ENCODE measurements at places on chromosomes 13 and 19. TPM values are rescaled to one million over a fixed set of nuclear protein-coding genes. Genes with fewer than 3 reads are reported as not detected.
A peak's percentile ranks its signal among the peaks of the same experiment; 100 is the strongest.

DNA sequence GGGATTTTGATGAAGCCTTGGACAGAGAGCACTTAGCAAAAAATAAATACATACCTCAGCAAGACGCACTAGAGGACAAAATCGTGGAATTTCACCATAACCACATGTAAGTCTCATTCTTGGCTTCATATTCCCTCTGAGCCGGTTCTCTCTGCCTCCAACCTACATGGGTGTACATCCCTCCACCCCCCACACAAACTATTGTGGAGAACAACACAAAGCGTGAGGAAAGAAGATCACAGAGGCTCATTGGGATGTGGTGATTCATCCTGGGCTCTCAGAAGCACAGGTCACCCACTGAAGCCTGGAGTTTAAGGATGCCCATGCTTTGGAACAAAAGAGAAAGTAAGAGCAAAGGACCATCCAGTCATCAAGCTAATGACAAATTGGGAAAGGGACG, 192.2 kb downstream of the STK24 start:
- DNase-seq = no peak

CEACAM4 gene
- total RNA-seq = not detected

DNA sequence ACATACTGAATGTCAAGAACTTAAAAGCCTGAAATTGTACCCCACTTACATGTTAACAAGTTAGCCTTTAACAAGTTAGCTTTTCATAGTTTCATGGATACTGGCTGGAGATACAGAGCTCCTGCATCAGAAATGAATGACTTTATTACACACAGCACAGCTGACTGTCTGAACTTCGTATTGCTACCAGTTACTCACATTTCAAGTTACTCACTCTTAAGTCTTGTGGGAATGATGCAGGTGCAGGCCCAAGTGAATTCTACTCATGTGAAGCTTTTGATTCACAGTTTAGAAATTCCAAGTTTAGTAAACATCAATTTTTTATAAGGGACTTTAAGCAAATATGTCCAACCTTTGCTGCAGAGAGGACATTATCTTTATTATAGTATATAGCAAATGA, 762.2 kb upstream of the PRR20A start:
- DNase-seq = no peak

DNA sequence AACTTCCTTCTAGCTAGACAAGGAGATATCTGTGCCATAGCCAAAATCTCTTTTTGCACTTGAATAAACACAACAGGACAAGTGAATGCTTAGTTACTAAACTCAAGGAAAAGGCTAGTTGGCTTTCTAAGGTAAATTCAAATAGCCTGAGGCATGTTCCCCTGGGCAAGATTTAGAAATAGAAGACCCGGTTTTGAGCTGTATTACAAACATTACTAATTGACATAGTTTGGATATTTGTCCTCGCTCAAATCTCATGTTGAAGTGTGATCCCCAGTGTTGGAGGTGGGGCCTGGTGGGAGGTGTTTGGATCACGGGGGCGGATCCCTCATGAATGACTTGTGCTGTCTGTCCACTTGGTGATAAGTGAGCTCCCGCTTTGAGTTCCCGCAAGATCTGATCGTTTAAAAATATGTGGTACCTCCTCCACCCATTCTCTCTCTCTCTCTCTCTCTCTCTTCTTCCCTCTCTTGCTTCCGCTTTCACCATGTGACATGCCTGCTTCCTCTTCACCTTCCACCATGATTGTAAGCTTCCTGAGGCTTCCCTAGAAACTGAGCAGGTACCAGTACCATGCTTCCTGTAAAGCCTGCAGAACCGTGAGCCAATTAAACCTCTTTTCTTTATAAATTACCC, 3.9 kb upstream of the KBTBD6 start:
- DNase-seq = no peak

- DNase-seq = no peak
These were observed 58.7 kb downstream of the RNF17 start for GRCh38 chr13:24822640-24823039.

GRCh38 chr19:18699403-18700054, 16.0 kb downstream of the CRTC1 start:
- no peak for DNase-seq

GRCh38 chr19:35885225-35885738, 15.1 kb downstream of the NFKBID start:
- DNase-seq = no peak

GRCh38 chr13:48783181-48783630, 129.5 kb downstream of the CYSLTR2 start:
- no peak for DNase-seq

- no peak for DNase-seq
These were observed 21.4 kb upstream of the LILRA2 start for GRCh38 chr19:54551950-54552912.

DNA sequence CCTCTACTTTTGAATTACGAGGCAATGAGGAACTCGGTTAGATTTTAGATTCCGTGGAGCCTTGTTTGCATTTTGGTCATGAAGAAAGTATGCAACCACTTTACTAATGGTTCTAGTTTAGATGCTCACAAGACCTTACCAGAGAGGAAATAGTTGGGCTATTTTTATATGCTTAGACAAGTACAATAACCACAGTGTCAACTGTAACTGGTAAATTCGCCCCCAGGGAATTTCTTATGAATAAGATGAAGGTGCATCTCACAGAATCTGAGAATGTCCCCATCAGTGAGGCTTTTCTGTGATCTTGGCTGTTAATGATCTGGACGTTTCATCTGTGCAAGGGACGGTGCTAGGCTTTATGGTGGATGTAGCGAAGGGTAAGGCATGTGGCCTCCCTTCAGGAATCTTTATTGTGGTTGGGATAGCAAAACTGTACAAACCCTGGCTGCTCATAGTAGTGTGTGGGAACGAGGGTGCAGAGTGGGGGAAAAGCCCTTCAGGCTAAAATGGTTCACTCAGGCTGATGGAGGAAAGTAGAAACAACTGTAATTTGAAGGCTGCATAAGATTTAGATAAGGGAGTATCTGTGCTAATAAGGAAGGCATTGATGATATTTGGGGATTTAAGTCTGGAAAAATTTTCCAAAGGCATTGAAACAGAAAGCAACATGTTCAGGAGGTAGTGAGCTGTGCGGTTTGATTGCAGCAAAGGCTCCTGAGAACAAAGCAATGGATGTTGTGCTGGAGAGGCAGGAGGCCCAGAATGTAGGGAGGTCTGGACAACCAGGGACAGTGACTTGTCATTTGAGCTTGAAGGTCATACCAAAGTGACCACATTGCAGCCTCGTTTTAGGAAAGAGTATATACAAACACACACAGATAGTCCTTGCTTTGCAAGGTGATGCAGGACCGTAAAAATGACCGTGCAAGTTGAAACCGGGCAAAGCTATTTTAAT, 28.4 kb downstream of the UBAC2 start:
- DNase-seq = no peak

DNA sequence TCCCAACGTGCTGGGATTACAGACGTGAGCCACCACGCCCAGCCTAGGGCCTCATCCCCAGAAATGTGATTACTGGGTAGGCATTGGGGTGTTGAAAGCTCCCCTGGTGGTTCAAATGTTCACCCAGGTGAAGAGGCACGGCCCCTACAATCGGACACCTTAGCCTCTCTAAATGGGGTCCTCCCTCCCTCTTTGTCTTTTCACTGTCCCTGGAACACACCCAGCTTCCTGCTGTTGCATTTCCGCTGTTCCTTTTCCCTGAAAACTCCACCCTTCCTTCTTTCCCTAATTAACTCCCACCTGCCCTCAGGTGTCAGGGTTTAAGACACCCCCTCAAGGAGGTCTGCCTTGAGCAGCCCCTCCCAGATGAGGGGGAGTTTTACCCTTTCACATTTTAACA, 3.6 kb upstream of the PRODH2 start:
- no peak for DNase-seq

BLVRB gene
- total RNA-seq = 7.2 TPM

GRCh38 chr19:10259162-10259905, 7.3 kb downstream of the MRPL4 start:
- DNase-seq = peak; percentile 95

DNA sequence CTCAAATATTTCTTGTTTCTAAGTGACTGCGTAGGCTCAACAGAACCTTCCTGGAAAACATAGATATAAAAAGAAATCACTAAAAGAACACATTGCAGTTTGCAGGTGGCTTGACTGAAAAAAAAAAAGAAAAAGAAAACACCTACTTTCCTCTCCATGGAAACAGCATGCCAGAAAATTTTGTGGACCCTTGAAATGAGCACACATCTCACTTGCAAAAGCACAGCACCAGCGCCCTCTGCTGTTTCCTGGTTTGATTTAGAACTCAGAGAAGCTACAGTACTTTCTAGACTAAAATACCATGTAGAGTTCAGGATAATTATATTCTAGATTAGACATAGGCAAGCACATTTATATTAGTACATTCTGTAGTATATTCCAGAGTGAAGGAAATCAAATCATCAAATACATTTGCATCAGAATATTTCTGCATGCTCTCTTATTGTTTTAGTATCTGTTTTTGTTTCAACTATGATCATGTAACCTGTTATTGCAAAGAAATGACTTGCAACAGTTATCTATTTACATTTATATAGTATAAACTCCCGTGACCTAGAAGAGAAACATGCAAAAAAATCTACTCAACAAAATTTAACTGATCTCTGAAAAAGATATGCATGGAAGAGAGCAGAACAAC, 22.3 kb upstream of the XPO4 start:
- peak; percentile 87 for DNase-seq

- no peak for DNase-seq
These were observed 61.3 kb downstream of the ENOX1 start for GRCh38 chr13:43725460-43725859.

GRCh38 chr19:35045667-35046300, 4.3 kb downstream of the HPN start:
- DNase-seq = no peak

TSSK6 gene
- total RNA-seq = 1.7 TPM

DNA sequence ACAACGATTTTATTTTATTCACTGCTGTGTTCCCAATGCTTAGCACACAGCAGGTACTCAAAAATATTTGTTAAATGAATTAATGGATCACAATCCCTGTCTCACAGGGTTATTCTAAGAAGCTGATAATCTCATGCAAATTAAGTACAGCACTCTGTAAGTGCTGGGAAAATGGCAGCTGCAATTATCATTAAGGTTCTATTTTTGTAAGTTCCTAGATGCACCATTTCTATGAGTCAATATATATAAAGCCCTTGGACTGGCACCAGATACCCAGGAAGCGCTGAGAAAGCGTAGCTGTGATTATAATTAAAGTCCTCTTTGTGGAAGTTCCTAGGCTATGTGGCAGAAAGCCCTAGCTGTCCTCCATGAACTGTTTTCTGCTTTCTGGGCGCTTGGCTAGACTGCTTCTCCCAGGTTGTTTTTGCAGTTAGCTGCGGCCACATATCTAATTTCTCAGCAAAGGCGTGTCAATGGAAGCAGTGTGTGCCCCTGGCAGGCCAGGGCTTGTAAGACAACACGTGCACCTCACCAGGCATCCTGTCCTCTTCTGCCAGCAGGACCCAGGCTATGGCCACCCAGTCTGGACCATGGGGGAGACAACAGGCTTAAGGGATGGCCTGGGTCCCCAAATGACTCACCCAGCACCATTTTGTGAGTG, 5.2 kb upstream of the SRRM5 start:
- DNase-seq = no peak

- DNase-seq = no peak
These were observed 9.6 kb downstream of the IRGC start for GRCh38 chr19:43725468-43725867.

CASP14 gene
- not detected for total RNA-seq

GRCh38 chr19:23116802-23117571, at the start of gene ZNF730:
ZNF730 (plus strand) TSS chr19:23117025; CDS start chr19:23117174, 149 bp downstream.
- peak; percentile 80 for DNase-seq

- no peak for DNase-seq
These were observed 10.0 kb downstream of the PMIS2 start for GRCh38 chr19:35595928-35596327.

CEACAM3 gene
- not detected for total RNA-seq

- no peak for DNase-seq
These were observed 104.6 kb downstream of the TEX26 start for GRCh38 chr13:31036731-31037695.

- peak; percentile 94 for DNase-seq
These were observed at the start of gene ZNF266 for GRCh38 chr19:9435279-9436268. ZNF266 (minus strand) TSS chr19:9435573; CDS start chr19:9420089, 15,484 bp downstream.

DNA sequence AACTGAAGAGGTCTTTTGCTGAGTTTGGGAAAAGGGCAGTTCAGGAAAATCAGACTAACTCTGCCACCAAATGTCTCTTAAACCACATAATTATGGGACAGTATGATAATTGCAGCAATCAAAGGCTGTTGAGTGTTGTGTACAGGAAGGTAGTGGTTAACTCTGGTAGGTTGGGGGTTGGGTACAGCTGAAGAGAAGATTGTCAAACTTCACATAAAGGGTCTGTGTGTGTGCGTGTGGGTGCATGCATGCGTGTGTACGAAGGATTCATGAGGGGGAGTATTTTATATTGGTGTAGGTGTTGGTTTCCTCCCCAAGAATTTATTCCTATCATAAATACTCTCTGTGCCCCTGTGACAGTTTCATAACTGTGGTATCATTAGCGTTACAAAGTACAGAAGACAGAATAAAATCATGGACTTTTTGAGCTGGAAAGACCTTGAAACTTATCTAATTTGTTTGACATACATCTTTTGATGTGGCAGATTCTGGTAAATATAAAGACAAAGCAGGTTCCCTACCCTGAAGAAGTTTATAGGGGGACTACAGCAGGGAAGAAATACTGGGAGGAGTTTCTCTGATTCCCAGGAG, 94.1 kb downstream of the PCCA start:
- DNase-seq = no peak

GRCh38 chr19:4452230-4452990, 5.2 kb downstream of the UBXN6 start:
- DNase-seq = no peak

GRCh38 chr19:884420-885211, 8.4 kb downstream of the MED16 start:
- no peak for DNase-seq

- DNase-seq = peak; percentile 80
These were observed 665 bp downstream of the GPX4 start for GRCh38 chr19:1104311-1105007.

DNA sequence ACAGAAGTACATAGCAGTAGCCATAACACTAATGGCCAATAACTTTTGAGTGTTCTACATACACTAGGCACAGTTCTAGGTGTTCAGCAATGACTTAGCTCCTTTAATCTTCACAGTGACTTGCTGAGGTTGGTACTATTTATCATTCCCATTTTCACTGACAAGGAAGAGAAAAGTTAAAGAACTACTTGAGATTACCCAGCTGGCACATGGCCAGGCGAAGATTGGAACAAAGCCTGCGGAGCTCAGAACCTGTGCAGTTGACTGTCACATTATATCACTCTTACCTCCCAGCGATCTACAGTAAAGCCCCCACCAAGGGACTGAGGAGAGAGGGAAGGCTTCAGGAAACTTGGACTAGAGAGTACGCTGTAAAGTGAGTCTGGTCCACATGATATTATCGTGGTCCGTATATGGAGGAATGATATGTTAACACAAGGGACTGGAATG, 42.4 kb upstream of the WDFY2 start:
- no peak for DNase-seq

DNA sequence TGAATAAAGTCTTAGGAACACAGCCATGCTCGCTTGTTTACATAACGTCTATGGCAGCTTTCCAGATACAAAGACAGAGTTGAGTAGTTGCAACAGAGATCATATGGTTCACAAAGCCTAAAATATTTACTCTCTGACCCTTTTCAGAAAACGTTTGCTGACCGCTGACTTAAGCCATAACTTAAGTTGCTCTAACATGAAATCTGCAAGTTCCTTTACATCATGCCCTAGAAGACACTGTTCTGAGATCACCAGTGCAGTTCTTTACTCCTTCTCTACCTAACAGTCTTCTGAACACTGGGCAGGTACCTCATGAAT, 166.4 kb downstream of the DCLK1 start:
- DNase-seq = no peak

- peak; percentile 68 for DNase-seq
These were observed 56.1 kb downstream of the KCNRG start for GRCh38 chr13:50071379-50071778.

GRCh38 chr19:1173845-1174809, at the start of gene SBNO2:
SBNO2 (minus strand) TSS chr19:1174268; CDS start chr19:1154276, 19,992 bp downstream.
- peak; percentile 96 for DNase-seq
